Fibroblast of pulmonary artery (primary cell): ENCODE measurements at places on chromosomes 1 and 21.

DNA sequence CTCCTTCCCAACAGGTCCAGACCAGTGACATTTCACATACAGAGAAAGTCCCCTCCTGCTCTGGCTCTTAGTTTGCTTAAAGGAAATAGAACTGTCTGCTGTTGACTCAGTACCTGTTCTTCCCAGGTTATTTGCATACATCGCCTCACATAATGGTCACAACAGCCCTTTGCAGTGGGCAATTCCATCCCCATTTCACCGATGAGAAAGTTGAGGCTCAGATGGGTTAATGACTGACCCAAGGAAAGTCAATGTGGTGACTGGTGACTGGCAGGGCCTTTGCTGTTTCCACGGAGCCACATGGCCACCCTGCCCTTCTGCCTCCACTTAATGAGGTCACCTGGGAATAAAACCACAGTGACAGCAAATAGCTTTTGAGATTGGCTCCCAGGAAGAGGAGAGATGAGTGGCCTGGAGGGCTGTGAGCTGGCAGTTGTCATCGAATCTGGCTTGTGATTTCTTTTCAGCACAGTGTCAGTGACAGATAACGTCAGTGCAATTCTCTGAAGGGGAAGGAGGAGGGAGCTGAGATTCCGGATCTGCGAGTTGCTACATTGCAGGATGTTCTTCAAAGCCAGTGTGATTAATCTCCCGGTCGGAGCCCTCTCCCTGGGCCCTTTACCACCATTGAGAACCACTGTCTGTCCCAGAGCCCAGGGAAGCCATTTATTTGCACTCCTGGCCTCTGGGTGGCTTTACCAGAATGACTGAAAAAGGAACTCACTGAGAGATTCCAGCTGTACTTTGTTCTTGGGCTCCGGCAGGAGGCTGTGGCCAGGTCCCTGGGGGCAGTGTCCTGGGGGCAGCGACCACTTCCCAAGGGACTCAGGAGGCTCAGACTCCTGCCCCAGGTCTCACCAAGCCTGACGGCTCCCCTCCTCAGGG is 117.2 kb downstream of the CNIH3 start:
- DNase-seq: peak; percentile 58

- no peak for DNase-seq
Observed at GRCh38 chr1:210866532-210866931, 267.4 kb downstream of the KCNH1 start.

GRCh38 chr1:69483246-69483645 is 84.5 kb upstream of the LRRC7 start:
- DNase-seq: no peak

- no peak for DNase-seq
Observed at GRCh38 chr1:31033598-31033997, 31.9 kb downstream of the PUM1 start.

- DNase-seq: no peak
Observed at GRCh38 chr1:164433141-164433817, 125.7 kb upstream of the PBX1 start.

- DNase-seq: no peak
Observed at GRCh38 chr1:206691604-206692003, 6.9 kb downstream of the MAPKAPK2 start.

GRCh38 chr1:63789856-63790605 is 16.2 kb downstream of the ROR1 start:
- DNase-seq: no peak

GRCh38 chr1:25039229-25039628 is 109.2 kb upstream of the RUNX3 start:
- no peak for DNase-seq

GRCh38 chr1:61743431-61743705 is 1.1 kb downstream of the PATJ start:
- DNase-seq: no peak

DNA sequence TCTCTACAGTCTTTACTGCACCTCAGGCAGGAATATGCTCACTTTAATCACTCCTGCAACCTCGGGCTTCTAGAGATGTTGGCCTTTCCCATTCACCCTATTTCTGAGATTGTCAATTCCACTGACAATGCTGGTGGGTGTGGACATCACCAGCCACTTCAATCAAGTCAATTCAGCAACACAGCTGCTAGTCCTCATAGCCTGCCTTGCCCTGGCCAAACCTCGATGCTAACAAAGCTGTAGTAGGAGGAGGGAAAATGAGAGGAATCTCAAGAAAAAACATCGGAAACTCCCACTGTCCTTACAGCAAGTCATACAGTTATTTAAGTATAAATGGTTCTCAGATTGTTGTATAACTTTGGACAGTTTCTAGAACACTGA is 155.0 kb downstream of the KCNH1 start:
- no peak for DNase-seq

- no peak for DNase-seq
Observed at GRCh38 chr1:162561616-162562469, at the start of gene UAP1. UAP1 (plus strand) TSS chr1:162561722; CDS start chr1:162566069, 4,347 bp downstream.

GRCh38 chr1:27884006-27884954 is 11.9 kb downstream of the THEMIS2 start:
- no peak for DNase-seq

DNA sequence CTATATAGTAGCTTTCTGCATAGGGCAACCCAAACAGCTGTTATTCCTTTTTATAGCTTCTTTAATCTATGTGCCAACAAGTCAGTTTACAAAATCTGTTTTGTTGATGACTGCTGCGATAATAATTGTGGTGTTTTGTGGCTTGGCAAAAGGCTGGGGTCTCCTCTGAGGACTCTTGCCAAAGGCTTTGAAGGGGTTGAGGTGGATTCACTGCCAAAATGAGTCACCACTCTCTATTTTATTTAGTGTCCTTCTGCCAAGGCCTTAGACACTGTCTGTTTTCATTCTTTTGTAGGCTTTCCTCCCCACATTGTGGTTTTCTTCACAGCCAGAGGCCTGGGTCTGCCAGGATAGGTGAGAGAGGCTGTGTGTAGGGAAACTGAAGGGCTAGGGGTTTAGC is 161.8 kb downstream of the NFIA start:
- peak; percentile 75 for DNase-seq

DNA sequence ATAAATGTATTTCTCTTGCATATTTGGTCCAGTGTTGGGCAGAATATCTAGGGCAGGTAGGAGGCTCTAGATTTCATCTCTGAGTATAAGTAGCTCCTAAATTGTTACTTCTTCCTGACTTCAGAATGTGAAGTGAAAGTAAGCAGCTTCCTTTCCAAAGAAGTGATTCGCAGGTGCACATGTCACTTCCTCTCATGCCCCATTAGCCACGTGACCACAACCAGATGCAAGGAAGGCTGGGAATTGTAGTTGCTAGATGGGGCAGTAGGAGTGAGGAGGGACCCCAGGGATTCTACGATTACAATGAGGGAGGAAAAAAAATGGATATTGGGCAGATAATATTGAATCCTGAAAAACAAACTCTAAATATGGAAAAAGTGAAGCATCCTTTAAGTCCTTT is 113.2 kb upstream of the CYYR1 start:
- DNase-seq: peak; percentile 21

GRCh38 chr21:46229133-46229922 is 754 bp upstream of the LSS start:
- DNase-seq: no peak

DNA sequence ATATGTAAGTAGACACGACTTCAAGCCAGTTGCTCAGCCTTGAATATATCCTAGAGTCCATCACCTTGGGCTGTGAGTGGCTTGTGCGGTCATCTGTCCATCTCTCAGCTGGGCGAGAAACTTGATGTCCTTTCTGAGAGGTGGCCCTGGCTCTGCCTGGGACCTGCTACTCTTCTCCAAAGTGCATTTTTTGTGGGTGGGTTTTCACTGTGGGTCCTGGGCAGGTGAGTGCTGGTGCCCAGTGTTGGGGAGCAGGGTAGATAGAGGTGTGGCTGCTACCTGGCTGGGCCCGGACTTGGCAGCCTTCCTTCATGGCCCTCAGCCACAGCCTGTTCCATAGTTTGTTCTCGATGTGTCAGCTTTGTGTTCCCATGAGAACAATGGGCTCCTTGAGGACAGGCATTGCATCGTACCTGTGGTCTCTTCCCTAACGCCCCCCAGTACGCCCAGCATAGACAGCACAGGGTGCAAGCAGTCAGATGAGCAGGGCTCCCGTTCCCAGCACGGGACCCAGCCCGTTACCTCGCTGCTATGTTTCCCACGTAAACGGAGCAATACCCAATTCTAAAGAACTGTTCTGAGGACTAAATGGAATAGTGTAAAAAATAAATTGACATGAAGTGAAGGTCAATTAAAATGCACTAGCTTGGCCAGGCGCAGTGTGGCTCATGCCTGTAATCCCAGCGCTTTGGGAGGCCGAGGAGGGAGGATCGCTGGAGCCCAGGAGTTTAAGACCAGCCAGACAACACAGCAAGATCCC is 877 bp upstream of the SLX9 start:
- DNase-seq: no peak

DNA sequence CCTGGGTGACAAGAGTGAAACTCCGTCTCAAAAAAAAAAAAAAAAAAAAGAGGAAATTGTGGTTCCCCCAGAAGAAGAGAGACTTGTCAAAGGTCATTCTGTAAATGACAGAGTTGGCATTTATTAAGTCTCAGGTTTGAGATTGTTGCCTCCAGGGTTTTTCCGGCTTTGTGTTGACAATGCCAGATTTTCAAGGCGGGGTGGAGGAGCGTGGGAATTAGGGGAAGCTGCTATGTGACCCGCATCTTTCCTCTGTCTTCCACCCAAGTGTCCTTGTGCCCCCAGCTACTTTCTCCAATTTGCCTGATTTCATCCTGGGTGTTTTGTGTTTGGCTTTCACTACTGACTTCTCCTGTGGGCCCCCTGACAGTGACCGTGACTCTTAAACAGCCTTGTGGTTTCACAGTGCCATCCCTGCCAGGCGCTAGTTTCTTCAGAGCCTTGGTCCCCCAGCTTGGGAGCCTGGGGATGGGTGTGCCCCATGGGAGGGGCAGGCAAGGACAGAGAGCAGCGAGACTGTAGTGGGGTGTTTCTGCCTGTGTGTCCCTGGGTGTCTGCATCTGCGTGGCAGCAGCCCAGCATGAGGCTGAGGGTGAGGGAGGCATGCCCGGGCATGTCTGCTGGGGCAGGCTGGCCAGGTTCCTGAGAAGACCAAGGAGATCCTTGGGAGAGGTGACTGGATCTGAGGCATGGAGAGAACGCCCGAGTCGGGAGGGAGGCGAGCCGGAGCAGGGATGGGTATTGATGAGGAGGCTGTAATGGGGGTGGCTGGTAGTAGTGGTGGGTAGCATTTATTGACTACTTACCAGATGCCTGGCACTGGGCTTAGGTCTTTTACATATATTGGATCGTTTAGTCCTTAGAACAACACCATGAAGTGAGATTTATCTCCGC is 46.3 kb downstream of the IER5 start:
- DNase-seq: peak; percentile 67

DNA sequence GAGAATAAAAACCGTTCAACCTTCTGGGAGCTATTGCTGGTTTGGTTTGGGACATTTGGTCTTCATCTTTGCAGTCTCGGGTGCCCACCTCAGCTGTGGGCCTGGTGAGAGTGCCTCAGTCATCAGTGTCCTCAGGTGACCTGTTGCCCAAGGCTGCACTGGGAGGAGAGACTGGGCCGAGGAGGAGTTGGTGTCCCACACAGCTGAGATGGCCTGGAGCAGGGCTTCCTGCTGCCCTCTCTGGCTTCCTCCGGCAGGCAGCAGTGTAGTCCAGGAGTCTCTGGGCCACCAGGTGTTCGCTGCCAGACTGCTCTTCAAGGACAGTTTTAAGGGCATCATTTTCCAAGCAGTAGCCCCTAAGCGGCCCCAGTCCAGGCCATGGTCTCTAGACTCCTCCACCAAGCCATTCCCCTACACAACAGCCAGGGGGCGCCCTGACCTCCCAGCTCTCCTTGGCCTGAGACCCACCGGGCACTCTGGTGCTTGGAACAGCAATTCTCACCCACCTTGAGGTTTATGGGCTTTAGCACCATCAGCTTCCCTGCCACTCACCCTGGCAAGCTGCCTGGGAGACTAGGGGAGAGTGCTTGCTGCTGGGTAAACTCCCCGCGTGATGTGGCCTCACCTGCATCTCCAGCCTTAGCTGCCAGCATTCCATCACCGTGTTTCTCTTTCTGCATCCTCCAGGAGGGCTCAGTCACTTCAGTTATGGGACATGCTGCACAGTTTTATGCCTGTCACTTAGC is 9.1 kb upstream of the SYTL1 start:
- DNase-seq: peak; percentile 53

DNA sequence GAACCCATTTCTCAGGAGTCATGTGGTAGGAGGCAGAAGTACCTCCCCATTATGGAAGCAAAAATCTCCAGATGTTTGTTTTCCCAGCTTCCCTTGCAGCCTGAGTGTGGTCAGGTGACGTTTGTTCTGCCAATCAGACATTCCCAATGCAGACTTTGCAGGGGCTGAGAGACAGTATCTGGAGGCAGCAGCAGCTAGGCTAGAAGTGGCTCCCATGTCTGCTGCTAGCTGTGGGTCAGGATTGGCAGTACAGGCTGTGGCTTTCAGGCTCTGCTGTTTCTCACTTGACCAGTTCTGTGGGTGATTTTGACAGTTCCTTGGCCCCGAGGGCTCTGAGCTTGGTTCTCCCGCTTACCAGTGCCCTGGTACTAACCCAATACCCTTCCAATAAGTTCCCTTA is 58.6 kb upstream of the NBPF3 start:
- DNase-seq: no peak

GRCh38 chr21:43352568-43353281 is 74.2 kb downstream of the SIK1 start:
- DNase-seq: peak; percentile 39

DNA sequence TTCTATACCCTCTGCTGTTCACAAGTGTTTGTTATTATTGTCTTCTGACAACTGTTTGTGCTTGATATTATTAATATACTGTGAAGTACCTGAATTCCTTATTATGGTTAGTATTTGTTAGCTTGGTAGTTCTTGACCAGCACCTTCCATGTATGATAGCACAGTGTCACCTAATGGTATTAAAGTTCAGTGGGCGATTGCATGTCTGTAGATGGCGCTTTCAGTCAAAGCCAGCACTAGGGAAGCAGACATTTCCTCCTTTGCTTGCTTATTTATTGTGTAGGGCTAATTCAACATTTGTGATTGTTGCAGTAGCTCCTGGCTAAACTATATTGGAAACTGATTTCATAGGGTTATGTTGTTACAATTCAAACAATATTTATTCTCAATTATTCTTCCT is 218.0 kb downstream of the ZP4 start:
- DNase-seq: no peak

- DNase-seq: no peak
Observed at GRCh38 chr1:50251702-50252101, 143.0 kb downstream of the ELAVL4 start.

GRCh38 chr1:6028042-6028850 is 17.4 kb upstream of the KCNAB2 start:
- DNase-seq: no peak

GRCh38 chr1:26028490-26028980 is 7.0 kb downstream of the EXTL1 start:
- DNase-seq: no peak

DNA sequence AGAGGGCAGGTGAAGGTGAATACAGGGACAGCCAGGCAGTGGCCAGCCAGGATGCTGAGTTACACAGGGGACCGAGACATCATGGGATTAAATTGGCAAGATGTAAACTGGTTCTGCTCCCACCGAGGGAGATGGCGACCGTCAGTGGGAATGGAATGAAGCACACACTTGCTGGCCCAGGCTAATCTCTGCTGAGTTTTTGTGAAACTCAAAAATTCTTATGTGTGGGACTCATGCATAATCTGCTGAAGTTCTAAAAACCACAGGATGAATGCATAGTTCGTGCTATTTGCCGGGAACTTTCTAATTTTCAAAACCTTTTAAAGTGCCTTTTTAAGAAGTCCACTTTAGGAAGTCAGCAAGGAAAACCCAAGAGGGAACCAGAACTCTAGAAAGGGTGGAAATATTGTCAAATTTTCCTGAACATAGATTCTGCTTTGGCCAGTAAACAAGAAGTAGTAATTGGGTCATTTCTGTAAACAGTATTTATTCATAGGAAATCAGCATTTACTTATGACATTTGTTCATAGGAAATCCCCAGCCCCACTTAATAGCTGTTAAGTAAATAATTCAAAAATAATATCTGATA is 85.4 kb upstream of the ROR1 start:
- DNase-seq: peak; percentile 63
